Neuronal stem cell (in vitro differentiated cells): ENCODE measurements at places on chromosomes 5 and 9.

DNA sequence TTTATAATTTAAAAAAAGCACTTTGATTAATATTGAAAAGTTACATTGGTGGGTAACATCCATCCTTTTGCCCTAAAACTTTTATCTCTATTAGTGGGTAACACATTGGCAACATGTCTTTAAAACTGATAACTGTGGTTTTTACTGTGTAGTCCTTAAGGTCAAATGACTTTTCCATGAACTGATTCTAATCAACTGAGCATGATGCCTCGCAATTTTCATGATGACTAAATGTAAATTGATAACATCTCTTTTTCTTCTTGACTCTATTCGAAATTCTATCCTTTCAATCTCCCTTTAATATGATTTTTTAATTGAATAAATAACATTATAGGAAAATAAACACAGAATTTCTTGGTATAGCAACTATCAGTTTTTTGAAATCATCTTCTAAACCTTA, 6.3 kb upstream of the IL5 start:
- no peak for DNase-seq
- H3K4me3 ChIP-seq, result no peak overlapping the region
- H3K4me1 ChIP-seq, result no peaks in the 10 kb centered on the region
- H3K27ac ChIP-seq, result no peak overlapping the region

DNA sequence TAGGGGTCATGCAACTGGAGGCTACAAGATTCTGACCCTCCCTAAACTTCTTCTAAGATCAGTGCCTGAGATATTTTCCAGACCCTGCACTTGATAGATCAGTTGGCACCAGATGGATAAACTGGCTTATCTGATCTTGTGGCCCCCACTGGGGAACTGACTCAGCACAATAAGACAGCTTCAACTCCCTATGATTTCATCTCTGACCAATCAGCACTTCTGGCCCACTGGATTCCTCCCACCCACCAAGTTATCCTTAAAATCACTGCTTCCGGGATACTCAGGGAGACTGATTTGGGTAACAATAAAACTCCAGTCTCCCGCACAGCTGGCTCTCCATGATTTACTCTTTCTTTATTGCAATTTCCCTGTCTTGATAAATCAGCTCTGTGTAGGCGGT, 2180.4 kb upstream of the WWC1 start:
- no peak overlapping the region for H3K4me3 ChIP-seq
- no peaks in the 10 kb centered on the region for H3K36me3 ChIP-seq
- no peaks in the 10 kb centered on the region for H3K27me3 ChIP-seq
- H3K4me1 ChIP-seq, result no peaks in the 10 kb centered on the region

DNA sequence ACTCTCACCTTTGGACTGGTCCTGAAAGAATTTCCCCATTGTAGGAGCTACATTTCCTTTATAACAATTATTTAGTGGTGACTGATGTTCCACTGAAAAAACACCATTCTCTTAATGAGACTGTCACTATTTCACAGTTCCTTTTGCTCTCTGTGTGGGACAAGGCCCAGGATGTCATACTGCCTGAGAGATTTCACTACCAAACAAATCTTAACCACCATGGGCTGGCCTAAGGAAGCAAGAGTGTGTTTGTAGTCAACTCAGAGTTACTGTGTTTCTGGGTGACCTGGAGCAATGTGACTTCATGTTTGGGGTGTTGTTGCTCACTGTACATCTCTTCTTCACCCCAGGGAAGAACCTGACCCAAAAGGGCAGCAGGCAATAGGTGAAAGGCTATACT, 50.1 kb upstream of the ZNF608 start:
- no peak overlapping the region for H3K4me3 ChIP-seq
- no peak overlapping the region for H3K27ac ChIP-seq
- peaks cover 3% of the 10 kb centered on the region for H3K4me1 ChIP-seq

- H3K27me3 ChIP-seq, result no peaks in the 10 kb centered on the region
- H3K4me3 ChIP-seq, result no peak overlapping the region
- peaks cover 52% of the 10 kb centered on the region for H3K4me1 ChIP-seq
- no peaks in the 10 kb centered on the region for H3K36me3 ChIP-seq
- no peak overlapping the region for H3K27ac ChIP-seq
Observed at GRCh38 chr5:146889169-146889568, 10.6 kb upstream of the PPP2R2B start.
